Endothelial cell (in vitro differentiated cells): ENCODE measurements at places on chromosomes 2 and 18. TPM values are rescaled to one million over a fixed set of nuclear protein-coding genes. Genes with fewer than 3 reads are reported as not detected.

Gene RAD51AP2
- 0.44 TPM for total RNA-seq

GRCh38 chr18:24534737-24535136, 74.3 kb downstream of the HRH4 start:
- no peaks in the 10 kb centered on the region for H3K27me3 ChIP-seq
- no peak for DNase-seq

Gene CPO
- not detected for total RNA-seq

DNA sequence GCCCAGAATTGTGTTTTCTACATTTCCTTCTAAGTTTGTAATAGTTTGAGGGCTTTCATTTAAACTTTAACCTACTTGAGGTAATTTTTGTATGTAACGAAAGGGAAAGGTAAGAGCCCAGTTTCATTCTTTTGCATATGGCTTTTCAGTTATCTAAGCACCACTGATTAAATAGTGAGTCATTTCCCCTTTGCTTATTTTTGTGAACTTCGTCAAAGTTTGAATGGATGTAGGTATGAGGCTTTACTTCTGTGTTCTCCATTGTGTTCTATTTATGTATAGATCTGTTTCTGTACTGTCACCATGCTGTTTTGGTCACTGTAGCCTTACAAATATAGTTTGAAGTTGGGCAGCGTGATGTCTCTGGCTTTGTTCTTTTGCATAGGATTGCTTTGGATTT, 944.8 kb upstream of the CNTNAP5 start:
- H3K27ac ChIP-seq, result no peak overlapping the region
- H3K36me3 ChIP-seq, result no peaks in the 10 kb centered on the region
- H3K27me3 ChIP-seq, result no peaks in the 10 kb centered on the region
- no peaks in the 10 kb centered on the region for H3K4me1 ChIP-seq
- no peak for DNase-seq

Gene ERMN
- total RNA-seq, result 0.36 TPM

- DNase-seq, result peak; percentile 49
- no peaks in the 10 kb centered on the region for H3K27me3 ChIP-seq
- H3K27ac ChIP-seq, result no peak overlapping the region
- no peak overlapping the region for H3K4me3 ChIP-seq
- peaks cover 8% of the 10 kb centered on the region for H3K36me3 ChIP-seq
These were observed 24.4 kb downstream of the PUM2 start for GRCh38 chr2:20326163-20326780.

Gene KCNG2
- 0.56 TPM for total RNA-seq

DNA sequence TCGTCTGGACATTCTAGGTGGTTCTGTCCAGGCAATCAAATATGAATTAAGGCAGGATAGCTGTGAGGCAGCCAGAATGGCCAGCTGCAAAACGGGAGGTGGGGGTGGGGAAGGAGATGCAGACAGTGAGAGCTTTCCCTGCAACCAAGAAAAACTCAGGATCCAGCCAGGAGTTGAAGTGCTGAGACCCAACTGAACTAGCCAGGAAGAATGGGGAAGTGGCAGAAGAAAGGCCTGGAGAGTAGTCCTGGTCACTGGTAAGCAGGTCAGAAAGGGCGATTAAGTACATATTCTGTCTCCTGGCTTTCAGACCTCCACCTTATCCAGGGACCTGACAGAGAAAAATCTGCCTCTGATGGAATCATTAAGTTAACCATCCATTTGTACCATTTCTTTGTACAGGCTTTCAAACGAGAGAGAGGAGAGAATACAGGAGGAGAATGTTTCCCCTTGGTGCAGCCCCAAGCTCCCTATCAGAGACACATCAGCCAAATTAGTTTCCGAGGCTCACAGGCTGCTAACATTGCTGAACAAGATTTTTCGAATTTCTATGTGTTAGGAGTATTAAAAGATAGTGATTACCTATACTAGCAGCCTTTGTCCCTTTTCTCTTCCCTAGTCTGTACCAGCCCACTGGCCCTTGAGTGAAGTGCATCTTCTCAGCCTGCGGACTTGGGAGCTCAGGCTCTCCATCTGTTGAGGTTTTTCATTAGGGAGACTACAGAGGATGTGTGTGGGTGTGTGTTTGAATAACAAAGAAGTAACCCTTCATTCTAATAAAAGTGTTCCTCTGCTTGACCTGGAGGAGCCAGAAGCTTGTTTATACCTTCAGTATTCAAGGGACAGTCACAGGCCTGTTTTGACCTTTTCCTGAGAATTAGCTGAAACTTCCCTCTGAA, 12.5 kb upstream of the HOXD1 start:
- no peak overlapping the region for H3K27ac ChIP-seq
- H3K36me3 ChIP-seq, result peaks cover 15% of the 10 kb centered on the region
- peaks cover 52% of the 10 kb centered on the region for H3K4me1 ChIP-seq
- no peak for DNase-seq
- H3K27me3 ChIP-seq, result peaks cover 40% of the 10 kb centered on the region

- H3K27me3 ChIP-seq, result no peaks in the 10 kb centered on the region
- DNase-seq, result no peak
- H3K4me1 ChIP-seq, result peaks cover 25% of the 10 kb centered on the region
- no peak overlapping the region for H3K27ac ChIP-seq
These were observed 142.4 kb downstream of the NDUFA10 start for GRCh38 chr2:239882781-239883180.

DNA sequence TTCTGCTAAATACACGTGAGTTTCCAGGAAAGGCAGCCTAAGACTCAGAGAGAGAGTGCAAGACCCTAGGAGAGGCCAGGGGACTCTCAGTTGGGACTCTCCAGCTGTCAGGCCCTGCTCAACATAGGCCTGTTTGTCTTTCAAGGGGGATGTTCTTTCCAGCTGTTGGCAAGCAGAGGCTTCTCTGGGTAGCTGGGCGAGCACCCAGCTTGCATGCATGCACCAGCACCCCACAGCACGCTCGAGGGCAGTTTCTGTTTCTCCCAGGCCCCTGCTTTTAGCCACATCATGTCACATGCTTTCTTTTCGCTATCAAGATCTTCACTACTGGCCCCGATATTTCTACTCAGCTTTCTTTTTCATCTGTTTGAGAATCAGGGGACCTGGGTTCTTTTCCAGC, 479.3 kb upstream of the HS6ST1 start:
- peaks cover 5% of the 10 kb centered on the region for H3K4me1 ChIP-seq
- no peak overlapping the region for H3K4me3 ChIP-seq
- H3K36me3 ChIP-seq, result no peaks in the 10 kb centered on the region
- H3K27me3 ChIP-seq, result peaks cover 5% of the 10 kb centered on the region
- no peak overlapping the region for H3K27ac ChIP-seq

DNA sequence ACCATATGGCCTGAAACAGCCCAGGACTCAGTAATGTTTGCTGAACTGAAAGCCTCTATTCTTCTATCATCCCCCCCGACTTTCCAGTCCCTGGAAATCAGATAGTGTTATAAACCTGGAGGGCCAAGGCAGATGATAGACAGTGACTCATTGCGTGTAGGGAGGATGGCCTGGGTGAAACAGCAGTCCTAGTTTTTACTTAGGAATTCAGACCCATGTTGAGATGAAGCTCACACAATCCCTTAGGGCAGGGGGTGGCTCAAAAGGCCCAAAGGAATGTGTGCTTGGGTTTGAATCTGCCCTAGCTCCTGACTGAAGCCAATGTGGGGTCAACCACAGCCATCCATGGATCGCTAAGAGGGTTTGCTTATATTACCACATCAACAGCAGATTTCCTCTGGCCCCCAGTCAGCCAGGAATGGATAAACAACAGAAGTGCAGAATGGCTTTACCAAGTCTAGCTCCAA, 43.9 kb upstream of the STPG4 start:
- DNase-seq, result no peak
- H3K4me1 ChIP-seq, result peaks cover 5% of the 10 kb centered on the region
- H3K36me3 ChIP-seq, result no peaks in the 10 kb centered on the region
- H3K27me3 ChIP-seq, result no peaks in the 10 kb centered on the region
- no peak overlapping the region for H3K4me3 ChIP-seq
- no peak overlapping the region for H3K27ac ChIP-seq

- no peaks in the 10 kb centered on the region for H3K36me3 ChIP-seq
- no peak overlapping the region for H3K4me3 ChIP-seq
- H3K27me3 ChIP-seq, result peaks cover 3% of the 10 kb centered on the region
- DNase-seq, result no peak
- H3K4me1 ChIP-seq, result peaks cover 19% of the 10 kb centered on the region
These were observed 44.5 kb upstream of the SP3 start for GRCh38 chr2:174009488-174010223.

- no peaks in the 10 kb centered on the region for H3K36me3 ChIP-seq
- H3K4me3 ChIP-seq, result no peak overlapping the region
- H3K4me1 ChIP-seq, result peaks cover 14% of the 10 kb centered on the region
- no peak overlapping the region for H3K27ac ChIP-seq
- DNase-seq, result peak; percentile 71
- peaks cover 2% of the 10 kb centered on the region for H3K27me3 ChIP-seq
These were observed 749 bp upstream of the EIF2AK3 start for GRCh38 chr2:88627856-88628570.

GRCh38 chr2:42196403-42197267, 27.5 kb downstream of the EML4 start:
- H3K4me3 ChIP-seq, result no peak overlapping the region
- no peaks in the 10 kb centered on the region for H3K36me3 ChIP-seq
- no peak overlapping the region for H3K27ac ChIP-seq
- peaks cover 14% of the 10 kb centered on the region for H3K4me1 ChIP-seq
- DNase-seq, result peak; percentile 31
- H3K27me3 ChIP-seq, result peaks cover 5% of the 10 kb centered on the region

DNA sequence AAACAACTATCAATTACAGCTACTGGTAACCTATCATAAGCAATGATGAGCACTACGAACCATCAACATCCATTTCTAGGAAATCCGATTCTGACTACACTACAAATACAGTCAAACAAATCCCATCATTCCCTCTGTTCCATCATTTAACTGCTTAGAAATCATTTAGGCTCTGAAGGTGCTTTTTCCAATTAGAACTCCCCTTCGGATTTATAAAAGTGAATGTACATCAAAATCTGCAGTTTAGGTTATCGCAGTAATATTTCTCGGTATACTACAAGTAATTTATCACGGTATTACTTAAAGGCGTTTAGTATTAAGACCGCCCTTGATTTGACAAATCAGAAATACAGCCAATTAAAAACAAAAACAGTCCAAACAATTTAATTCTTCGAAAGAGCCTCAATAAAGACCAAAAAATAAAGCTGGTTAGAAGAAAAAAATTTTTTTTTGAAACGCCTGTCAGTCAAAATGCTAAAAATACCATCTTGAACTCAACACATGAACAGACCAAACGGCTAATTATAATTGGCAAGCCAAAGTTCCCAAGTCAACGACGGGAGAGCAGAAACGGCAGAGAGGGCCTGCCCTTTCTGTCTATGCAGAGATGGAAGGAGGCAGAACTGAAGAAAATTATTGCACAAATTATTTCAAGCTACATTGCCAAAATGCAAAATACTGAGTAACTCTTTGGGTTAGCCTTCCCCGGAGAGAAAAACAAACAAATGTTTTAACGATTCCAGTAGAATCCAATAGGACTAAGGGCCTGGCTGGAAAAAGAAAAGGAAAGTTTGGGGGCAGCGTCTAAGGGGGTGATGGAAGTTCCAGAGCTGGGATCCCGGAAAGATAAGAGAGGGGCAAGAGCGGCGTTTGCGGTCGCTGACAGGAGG, 1.2 kb downstream of the VPS54 start:
- H3K36me3 ChIP-seq, result peaks cover 10% of the 10 kb centered on the region
- peaks cover 32% of the 10 kb centered on the region for H3K4me1 ChIP-seq
- peak overlapping the region; percentile 97 for H3K27ac ChIP-seq

GRCh38 chr2:204416236-204416635, 129.0 kb upstream of the PARD3B start:
- H3K4me3 ChIP-seq, result no peak overlapping the region
- no peaks in the 10 kb centered on the region for H3K4me1 ChIP-seq
- H3K27ac ChIP-seq, result no peak overlapping the region
- peaks cover 8% of the 10 kb centered on the region for H3K36me3 ChIP-seq

Gene NCKAP5
- total RNA-seq, result 7.4 TPM

GRCh38 chr2:191065785-191066184, 51.8 kb upstream of the STAT1 start:
- no peak overlapping the region for H3K27ac ChIP-seq
- no peaks in the 10 kb centered on the region for H3K27me3 ChIP-seq
- no peak for DNase-seq
- no peaks in the 10 kb centered on the region for H3K36me3 ChIP-seq
- H3K4me1 ChIP-seq, result peaks cover 10% of the 10 kb centered on the region

GRCh38 chr18:10559553-10560451, 34.0 kb downstream of the NAPG start:
- H3K27ac ChIP-seq, result no peak overlapping the region
- no peak for DNase-seq
- H3K27me3 ChIP-seq, result peaks cover 2% of the 10 kb centered on the region
- H3K4me3 ChIP-seq, result no peak overlapping the region
